ENCODE measurements at places on chromosomes 3 and 15.

DNA sequence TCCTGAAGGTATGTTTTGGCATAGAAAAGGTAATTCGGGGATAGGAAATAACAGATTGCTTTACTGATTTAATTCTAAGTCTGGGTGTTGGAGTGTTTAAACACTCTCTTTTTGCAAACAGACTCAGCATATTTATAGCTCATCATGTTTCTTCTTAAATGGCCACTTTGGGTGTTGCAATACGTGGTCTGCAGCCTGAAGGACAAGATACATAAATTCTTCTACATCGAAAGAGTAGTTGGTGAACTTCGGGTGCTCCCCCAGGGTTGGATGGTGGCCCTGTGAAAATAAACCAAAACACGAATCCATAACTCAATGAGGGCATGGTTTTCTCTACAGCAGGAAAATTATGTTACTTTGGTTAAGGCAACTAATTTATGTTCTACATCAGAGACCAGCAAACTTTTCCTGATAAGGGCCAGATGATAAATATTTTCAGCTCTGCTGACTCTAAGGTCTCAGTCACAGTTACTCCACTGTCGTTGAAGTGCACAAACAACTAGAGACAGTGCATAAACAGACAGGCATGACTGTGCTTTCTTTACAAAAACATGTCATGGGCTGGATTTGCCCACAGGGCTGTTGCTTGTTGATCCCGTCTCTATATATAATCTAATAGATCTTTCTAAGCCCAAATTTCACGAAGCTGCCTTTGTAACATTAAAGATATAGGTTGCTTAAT is 35.9 kb downstream of the EOGT start:
- no peak overlapping the region for H3K4me3 ChIP-seq
- H3K27ac ChIP-seq: no peak overlapping the region
- H3K4me1 ChIP-seq: no peaks in the 10 kb centered on the region
- no peaks in the 10 kb centered on the region for H3K27me3 ChIP-seq
- H3K36me3 ChIP-seq: peaks cover 70% of the 10 kb centered on the region

- H3K4me1 ChIP-seq: peaks cover 12% of the 10 kb centered on the region
- H3K36me3 ChIP-seq: no peaks in the 10 kb centered on the region
- DNase-seq: peak; percentile 65
- H3K27ac ChIP-seq: no peak overlapping the region
- no peaks in the 10 kb centered on the region for H3K27me3 ChIP-seq
Measured at GRCh38 chr15:23420806-23421575, 26.1 kb downstream of the GOLGA6L2 start.

- DNase-seq: no peak
- H3K36me3 ChIP-seq: peaks cover 45% of the 10 kb centered on the region
- H3K4me1 ChIP-seq: no peaks in the 10 kb centered on the region
- no peak overlapping the region for H3K4me3 ChIP-seq
- no peaks in the 10 kb centered on the region for H3K27me3 ChIP-seq
- H3K27ac ChIP-seq: no peak overlapping the region
Measured at GRCh38 chr3:197686899-197687298, 49.8 kb downstream of the RUBCN start.

- no peaks in the 10 kb centered on the region for H3K27me3 ChIP-seq
- H3K27ac ChIP-seq: peak overlapping the region; percentile 89
- peak; percentile 19 for DNase-seq
Measured at GRCh38 chr3:48555231-48555948, 1.2 kb downstream of the PFKFB4 start.

DNA sequence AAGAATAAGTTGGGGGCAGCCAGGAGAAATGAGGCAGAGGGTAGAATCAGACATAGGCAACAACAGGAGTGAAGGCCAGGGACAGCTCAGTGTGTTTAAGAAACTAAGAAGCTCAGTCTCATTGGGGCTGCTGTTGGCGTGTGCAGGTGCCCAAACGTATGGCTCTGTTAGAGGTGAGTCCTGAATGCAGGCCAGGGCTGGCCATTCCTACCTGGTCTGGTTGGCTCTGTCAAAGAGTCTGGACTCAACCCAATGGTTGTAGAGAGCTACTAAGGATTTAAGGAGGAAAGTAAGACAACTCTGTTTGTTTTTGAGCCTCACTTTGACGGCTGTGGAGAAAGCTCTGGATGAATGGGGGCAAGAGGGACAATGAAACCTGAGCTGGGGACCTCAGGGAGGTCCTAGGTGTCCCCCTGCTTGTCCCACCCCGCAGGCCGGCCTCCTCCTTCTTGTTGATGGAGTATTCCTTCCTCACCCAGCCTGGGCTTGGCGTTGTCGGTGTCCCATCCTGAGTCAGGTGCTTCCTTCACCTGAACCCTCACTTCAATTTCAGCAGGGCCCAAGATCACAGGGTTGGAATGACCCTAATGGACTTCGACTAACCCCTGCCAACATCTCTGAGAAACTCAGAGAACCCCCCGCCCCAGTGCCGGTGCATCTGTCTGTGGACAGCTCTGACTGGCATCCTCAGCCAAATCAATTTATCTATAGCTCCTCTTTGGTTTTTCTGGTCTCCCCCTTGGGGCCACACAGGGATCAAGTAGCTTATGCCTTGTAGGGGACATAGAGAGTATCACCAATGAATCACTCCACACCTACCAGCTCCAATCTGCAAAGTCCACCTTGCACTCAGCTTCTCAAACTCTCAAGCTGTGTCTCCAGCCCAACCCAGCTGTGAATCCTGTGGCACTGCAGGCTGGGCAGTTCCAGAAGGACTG is 8.3 kb downstream of the ITGA11 start:
- no peaks in the 10 kb centered on the region for H3K4me1 ChIP-seq
- no peak overlapping the region for H3K4me3 ChIP-seq
- H3K36me3 ChIP-seq: no peaks in the 10 kb centered on the region
- H3K27me3 ChIP-seq: no peaks in the 10 kb centered on the region
- H3K27ac ChIP-seq: no peak overlapping the region

- H3K27me3 ChIP-seq: no peaks in the 10 kb centered on the region
- H3K4me1 ChIP-seq: no peaks in the 10 kb centered on the region
- no peaks in the 10 kb centered on the region for H3K36me3 ChIP-seq
- no peak overlapping the region for H3K27ac ChIP-seq
- no peak for DNase-seq
- H3K4me3 ChIP-seq: no peak overlapping the region
Measured at GRCh38 chr3:137642831-137643230, 121.3 kb upstream of the SOX14 start.

GRCh38 chr15:75033809-75034208 is 10.4 kb downstream of the PPCDC start:
- no peaks in the 10 kb centered on the region for H3K27me3 ChIP-seq
- DNase-seq: no peak
- H3K4me3 ChIP-seq: no peak overlapping the region

GRCh38 chr15:101534376-101534970 is 45.0 kb upstream of the PCSK6 start:
- DNase-seq: no peak
- no peak overlapping the region for H3K4me3 ChIP-seq

- H3K27ac ChIP-seq: no peak overlapping the region
- H3K27me3 ChIP-seq: no peaks in the 10 kb centered on the region
- H3K4me1 ChIP-seq: no peaks in the 10 kb centered on the region
- H3K36me3 ChIP-seq: no peaks in the 10 kb centered on the region
- no peak for DNase-seq
Measured at GRCh38 chr3:75395580-75396315, 268.4 kb upstream of the FRG2C start.

DNA sequence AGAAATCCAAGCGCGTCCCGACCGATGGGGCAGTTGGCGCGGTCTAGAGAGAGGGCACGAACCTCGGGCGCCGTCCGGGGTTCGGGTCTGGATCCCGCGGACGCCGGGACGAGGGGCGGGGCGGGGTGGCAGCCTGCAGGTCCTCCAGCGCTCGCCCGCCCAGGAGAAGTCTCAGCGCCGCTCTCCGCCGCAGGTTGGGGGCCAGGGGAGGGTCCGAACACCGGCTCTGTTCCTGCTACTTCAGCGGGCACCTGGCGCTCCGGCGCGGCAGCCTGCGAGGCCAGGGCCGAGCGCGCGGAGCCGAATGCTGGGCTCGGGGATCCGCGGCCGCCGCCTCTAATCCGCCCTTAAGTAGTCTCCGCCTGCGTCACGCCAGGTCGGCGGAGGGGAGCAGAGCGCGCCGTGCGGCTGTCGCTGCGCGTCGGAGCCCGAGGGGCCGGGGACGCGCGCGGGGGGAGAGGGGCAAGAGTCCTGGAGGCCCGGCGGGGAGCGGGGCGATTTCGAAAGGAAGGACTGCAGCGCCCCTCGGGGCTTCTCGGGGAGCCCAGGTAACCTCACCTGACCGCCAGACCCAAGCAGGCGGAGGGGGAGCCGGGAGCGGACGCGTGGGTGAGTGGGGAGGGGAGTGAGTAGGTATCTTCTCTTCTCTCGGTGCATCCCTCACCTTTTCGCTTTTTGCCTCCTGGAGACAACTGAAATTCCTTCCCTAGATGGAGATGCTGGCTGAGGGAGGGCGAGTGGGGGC is at the start of gene GJD2:
Gene GJD2, minus strand, starts transcription at position 325 of the 745 bp plus-strand sequence. CDS start 510 bp downstream, outside the sequence.
- H3K27ac ChIP-seq: no peak within 1 kb of the TSS
- H3K27me3 ChIP-seq: peaks cover 85% of the 10 kb centered on the region
- H3K4me1 ChIP-seq: no peaks in the 10 kb centered on the region
- H3K36me3 ChIP-seq: no peaks in the 10 kb centered on the region
- DNase-seq: no peak
- H3K4me3 ChIP-seq: peak within 1 kb of the TSS; percentile 17

DNA sequence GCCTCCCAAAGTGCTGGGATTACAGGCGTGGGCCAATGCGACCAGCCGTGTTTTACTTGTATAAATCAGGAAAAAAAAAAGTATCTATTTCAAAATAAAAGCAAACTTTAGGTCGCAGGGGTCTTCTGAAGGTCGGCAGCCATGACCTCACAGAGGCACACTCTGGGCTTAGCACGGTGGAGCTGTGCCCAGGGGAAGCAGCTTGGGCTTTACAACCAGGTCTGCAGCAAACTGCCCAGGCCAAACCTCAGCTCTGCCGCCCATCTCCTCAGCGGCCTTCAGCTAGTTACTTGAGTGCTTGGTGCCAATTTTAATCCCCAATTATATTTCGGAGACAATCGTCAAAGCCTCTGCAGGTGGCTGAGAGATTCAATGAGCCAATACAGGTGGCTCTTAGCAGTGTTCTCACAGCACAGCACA is 30.1 kb downstream of the ZDHHC19 start:
- H3K27me3 ChIP-seq: no peaks in the 10 kb centered on the region
- H3K36me3 ChIP-seq: no peaks in the 10 kb centered on the region
- peaks cover 6% of the 10 kb centered on the region for H3K4me1 ChIP-seq
- H3K4me3 ChIP-seq: no peak overlapping the region

- H3K4me3 ChIP-seq: peak overlapping the region; percentile 37
- no peak for DNase-seq
- no peak overlapping the region for H3K27ac ChIP-seq
- H3K4me1 ChIP-seq: no peaks in the 10 kb centered on the region
- no peaks in the 10 kb centered on the region for H3K36me3 ChIP-seq
Measured at GRCh38 chr3:184380627-184381260, 890 bp downstream of the CHRD start.

- H3K4me1 ChIP-seq: peaks cover 46% of the 10 kb centered on the region
- DNase-seq: peak; percentile 76
- H3K36me3 ChIP-seq: no peaks in the 10 kb centered on the region
- H3K27me3 ChIP-seq: no peaks in the 10 kb centered on the region
Measured at GRCh38 chr15:73684581-73685455, 635 bp downstream of the CD276 start.

GRCh38 chr3:126109880-126110235 is 25.9 kb upstream of the SLC41A3 start:
- H3K27me3 ChIP-seq: no peaks in the 10 kb centered on the region
- no peaks in the 10 kb centered on the region for H3K36me3 ChIP-seq
- no peak overlapping the region for H3K27ac ChIP-seq
- H3K4me1 ChIP-seq: no peaks in the 10 kb centered on the region
- DNase-seq: peak; percentile 56

GRCh38 chr3:193377591-193377990 is 962 bp downstream of the ATP13A5 start:
- no peak overlapping the region for H3K4me3 ChIP-seq
- H3K27ac ChIP-seq: no peak overlapping the region
- H3K4me1 ChIP-seq: no peaks in the 10 kb centered on the region
- no peaks in the 10 kb centered on the region for H3K36me3 ChIP-seq
- H3K27me3 ChIP-seq: peaks cover 3% of the 10 kb centered on the region

DNA sequence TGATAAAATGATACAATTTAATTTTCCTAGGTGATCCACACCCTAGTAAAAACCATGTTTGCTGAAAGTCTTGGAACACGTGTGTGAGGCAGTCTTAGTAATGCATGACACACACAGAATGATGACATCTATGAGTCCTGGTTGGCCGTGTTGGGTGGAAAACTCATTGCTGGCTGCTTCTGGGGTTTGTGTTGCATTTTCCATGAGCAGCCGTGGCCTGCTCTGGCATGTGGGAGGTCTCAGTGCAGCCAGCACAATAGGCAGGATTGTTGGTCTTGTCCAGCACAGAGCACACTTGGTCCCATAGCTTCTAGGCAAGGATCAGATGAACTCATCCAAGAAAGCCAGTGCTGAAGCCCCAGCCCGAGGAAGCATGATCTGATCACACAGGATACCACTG is 172.8 kb upstream of the UBE3A start:
- no peak overlapping the region for H3K4me3 ChIP-seq
- no peak for DNase-seq
- no peaks in the 10 kb centered on the region for H3K4me1 ChIP-seq
- H3K27me3 ChIP-seq: no peaks in the 10 kb centered on the region

DNA sequence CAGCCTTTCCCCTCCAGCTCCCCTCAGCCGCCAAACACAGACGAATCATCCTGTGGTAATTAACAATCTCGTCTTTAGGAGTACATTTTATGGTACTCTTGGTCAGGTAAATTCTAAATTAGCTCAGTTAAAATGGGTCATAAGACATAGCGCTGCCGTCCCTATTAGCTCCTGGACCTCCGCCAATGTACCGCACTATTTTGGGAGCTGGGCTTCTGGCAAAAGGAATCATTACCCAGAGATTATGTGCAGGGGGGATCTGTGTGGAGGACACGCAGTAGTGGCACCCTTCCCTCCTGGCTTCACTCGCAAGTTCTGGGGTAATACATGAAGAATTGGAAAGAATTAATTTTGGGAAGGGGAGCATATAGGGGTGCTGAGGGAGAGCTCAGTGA is 68.6 kb upstream of the ONECUT1 start:
- H3K27ac ChIP-seq: no peak overlapping the region
- H3K4me1 ChIP-seq: peaks cover 8% of the 10 kb centered on the region
- H3K4me3 ChIP-seq: no peak overlapping the region
- peaks cover 36% of the 10 kb centered on the region for H3K27me3 ChIP-seq
- H3K36me3 ChIP-seq: no peaks in the 10 kb centered on the region

GRCh38 chr3:36681867-36682266 is 82.5 kb downstream of the DCLK3 start:
- H3K27me3 ChIP-seq: no peaks in the 10 kb centered on the region
- H3K4me1 ChIP-seq: peaks cover 18% of the 10 kb centered on the region
- no peak overlapping the region for H3K4me3 ChIP-seq
- no peak for DNase-seq

- no peaks in the 10 kb centered on the region for H3K27me3 ChIP-seq
- no peak overlapping the region for H3K27ac ChIP-seq
- no peak overlapping the region for H3K4me3 ChIP-seq
- no peaks in the 10 kb centered on the region for H3K36me3 ChIP-seq
- DNase-seq: no peak
Measured at GRCh38 chr3:150920236-150920635, 15.0 kb upstream of the MINDY4B start.

All from RWPE2 (cell line).